ENCODE measurements at places on chromosomes 4 and X. TPM values are rescaled to one million over a fixed set of nuclear protein-coding genes. Genes with fewer than 3 reads are reported as not detected.

- no peak overlapping the region for H3K27ac ChIP-seq
- no peaks in the 10 kb centered on the region for H3K27me3 ChIP-seq
- H3K4me3 ChIP-seq = no peak overlapping the region
- no peaks in the 10 kb centered on the region for H3K4me1 ChIP-seq
- H3K36me3 ChIP-seq = no peaks in the 10 kb centered on the region
- no peak for DNase-seq
These were observed 269.7 kb upstream of the LCORL start for GRCh38 chr4:18291256-18291655.

The PKD2 gene
- 259 TPM for total RNA-seq

GRCh38 chr4:40199999-40200874 is 3.4 kb downstream of the RHOH start:
- DNase-seq = no peak
- H3K4me3 ChIP-seq = peak overlapping the region; percentile 43

DNA sequence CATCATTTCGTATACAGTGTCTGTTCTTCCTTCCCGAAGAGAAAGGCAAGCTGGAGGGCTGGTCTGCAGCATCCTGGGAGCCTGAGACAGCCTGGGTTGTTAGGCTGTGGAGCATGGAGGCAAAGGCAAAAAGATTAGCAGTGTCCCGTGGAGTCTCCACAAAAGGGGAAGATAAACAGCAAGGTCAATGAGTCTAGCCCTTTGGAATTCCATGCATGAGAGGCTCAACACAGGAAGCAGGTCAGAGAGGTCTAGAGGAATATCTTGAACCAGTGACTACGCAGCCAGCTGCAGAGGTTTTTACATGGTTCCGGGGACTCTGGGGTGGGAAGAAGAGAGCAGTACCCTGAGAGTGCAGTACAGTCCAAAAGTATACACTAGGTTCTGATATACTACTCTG is 12.2 kb upstream of the MCF2 start:
- H3K36me3 ChIP-seq = no peaks in the 10 kb centered on the region
- no peaks in the 10 kb centered on the region for H3K4me1 ChIP-seq
- H3K27ac ChIP-seq = no peak overlapping the region
- DNase-seq = no peak
- no peaks in the 10 kb centered on the region for H3K27me3 ChIP-seq
- H3K4me3 ChIP-seq = no peak overlapping the region

The PASD1 gene
- total RNA-seq = not detected
